ENCODE measurements at places on chromosomes 2 and 18.
A peak's percentile ranks its signal among the peaks of the same experiment; 100 is the strongest.

DNA sequence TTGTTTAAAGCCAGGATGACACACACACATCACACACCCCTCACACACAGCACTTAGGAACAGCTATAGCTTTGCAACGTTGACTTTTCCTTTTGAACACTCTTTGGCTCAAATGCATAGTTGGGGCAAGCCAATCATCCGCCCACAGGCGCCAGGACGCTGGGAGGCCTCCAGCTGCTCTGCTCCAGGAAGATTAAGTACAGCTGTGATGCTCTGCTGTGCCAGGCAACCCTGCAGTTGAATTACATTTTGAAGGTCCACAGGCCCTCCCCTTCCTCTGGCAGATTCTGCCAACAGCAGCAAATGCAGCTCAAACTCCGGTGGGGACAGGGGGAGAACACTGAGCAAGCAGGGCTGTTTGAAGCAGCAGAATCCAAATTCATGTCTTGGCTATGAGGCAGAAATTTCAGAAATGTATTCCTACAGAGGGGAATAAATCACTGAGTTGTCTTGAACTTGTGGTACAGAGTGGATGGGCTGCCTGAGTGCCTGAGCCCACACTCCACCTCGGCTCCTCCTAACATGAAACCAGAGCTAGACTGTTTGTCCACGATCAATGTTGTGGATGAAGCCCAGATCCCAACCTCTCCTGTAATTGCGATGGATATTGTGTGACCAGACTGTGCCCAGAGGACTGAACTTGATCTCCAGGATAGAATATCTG lies 86.5 kb upstream of the PPP1CB start:
- no peak for DNase-seq

DNA sequence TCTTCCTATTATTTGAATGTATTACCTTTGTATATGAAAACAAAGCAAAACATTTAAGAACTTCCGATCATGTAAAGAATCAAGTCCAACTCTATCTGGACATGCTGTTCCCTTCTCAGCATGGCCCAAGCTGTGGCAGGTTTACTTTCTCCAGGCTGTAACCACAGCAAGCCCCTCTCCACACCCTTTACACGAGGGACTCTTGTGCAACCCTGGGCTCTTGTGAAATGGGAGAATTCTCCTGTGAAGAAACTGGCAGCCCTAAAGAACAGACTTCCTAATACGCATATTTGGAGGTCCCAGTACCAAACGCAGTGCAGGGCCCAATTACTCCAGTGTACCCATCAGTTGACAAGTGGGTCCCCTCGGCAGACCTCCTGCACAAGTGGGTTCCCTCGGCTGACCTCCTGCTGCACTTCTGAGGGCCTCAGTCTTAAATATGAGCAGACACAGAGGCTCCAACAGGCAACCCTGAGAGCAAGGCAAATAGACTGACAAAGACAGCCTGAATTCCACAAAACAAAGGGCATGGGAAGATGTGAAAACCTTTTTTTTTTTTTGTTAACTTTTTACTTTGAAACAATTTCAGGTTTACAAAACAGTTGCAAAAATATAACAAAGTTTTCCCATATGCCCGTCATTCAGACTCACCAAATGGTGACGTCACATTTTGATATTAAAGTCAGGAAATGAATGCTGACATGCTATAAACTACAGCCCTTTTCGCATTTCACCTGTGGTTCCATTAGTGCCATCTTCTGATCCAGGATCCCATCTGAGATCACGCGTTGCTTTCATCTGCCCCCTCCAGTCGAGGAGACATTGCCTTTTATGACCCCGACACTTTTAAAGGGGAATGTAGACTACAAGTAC lies 78.2 kb downstream of the FBXO15 start:
- no peak for DNase-seq

DNA sequence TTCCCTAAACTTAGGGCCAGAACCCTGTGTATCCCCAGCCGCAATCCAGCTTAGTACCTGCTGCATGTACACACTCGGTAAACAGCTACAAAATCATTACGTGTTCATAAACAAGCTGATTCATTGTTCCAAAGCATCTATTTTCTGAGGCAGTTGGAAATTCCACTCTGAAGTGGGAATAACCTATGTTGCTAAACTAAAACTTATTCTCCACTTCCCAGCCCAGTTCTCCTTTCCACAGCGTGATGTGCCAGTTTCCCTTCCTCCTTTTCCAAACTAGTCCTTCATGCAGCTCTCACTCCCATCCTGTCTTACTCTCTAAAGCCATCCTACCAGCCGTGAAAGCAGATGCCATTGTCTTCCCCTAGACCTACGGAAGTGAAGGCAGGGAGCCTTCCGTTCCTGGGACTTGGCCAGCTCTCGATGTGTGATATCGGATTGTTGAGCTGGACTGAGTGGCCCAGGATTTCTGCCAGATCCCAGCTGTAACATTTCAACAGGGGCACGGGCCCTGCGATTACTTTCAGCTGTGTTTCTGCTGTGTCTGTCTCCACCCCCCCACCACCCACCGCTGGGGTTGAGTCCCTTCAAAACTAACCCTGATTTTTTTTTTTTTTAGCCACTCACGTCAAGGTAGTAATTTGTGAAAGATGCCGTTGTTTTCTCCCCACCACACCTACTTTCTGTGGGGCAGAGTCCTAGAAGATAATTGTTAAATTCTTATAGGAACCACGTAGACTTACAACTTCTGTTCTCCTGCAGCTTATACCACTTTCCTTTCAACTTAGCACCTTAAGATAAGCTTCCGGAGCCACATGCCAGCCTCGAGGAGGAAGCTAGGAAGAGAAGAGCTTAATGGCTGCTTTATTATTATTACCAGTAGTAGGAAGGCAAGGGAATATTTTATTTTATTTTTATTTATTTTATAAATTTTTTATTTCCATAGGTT lies 100.9 kb downstream of the CRIM1 start:
- DNase-seq = no peak

DNA sequence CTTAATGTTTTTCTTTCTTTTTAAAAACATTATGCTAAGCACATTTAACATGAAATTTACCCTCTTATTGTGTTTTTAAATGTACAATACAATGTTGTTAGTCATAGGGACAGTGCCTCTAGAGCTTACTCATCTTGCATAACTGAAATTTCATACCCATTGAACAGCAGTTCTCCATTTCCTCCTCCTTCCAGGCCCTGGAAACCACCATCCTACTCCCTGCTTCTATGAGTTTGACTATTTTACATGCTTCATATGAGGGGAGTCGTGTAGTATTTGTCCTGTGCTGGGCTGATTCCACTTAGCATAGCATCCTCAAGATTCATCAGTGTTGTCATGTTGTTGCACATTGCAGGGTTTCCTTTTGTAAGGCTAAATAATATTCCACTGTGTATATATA lies 92.6 kb downstream of the SPATS2L start:
- DNase-seq = no peak

DNA sequence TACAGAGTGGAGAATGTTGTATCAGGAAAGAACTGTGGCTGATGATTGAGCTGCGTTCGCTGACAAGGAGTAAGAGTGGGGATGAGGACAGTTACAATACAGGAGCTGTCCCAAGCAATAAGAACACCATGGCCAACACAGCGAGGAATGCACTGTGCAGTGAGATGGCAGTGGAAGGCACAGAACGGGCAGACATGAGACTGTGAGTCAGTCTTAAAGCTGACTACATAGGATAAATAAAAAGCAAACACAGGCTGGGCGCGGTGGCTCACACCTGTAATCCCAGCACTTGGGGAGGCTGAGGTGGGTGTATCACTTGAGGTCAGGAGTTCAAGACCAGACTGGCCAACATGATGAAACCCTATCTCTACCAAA lies 89.8 kb downstream of the CABYR start:
- DNase-seq = no peak

GRCh38 chr2:235229236-235229635 lies 264.6 kb upstream of the AGAP1 start:
- DNase-seq = no peak

DNA sequence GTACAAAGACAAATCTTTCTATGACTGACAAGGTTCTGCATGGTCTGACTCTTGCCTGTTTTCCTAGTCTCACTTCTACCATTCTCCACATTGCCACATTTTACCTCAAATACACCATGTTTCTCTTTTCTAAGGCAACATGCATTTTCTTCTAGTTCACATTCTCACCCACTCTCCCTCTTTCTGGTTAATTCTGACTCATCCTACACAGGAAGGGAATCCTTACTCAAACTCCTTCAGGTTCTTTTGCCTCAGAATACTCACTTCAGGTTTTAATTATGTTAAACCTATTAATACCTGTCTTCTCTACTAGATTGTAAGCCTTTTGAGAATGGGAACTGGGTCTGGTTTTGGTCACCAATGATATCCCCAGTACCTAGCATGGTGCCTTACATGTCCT lies 47.2 kb downstream of the MAP2 start:
- no peak for DNase-seq

GRCh38 chr18:79641722-79642497 lies 37.7 kb upstream of the CTDP1 start:
- no peak for DNase-seq

- DNase-seq = no peak
Measured at GRCh38 chr2:150267651-150268415, 219.6 kb downstream of the RND3 start.

GRCh38 chr18:61893309-61893970 lies 633 bp upstream of the RNF152 start:
- peak; percentile 35 for DNase-seq

- DNase-seq = no peak
Measured at GRCh38 chr18:2139691-2140090, 431.6 kb downstream of the METTL4 start.

DNA sequence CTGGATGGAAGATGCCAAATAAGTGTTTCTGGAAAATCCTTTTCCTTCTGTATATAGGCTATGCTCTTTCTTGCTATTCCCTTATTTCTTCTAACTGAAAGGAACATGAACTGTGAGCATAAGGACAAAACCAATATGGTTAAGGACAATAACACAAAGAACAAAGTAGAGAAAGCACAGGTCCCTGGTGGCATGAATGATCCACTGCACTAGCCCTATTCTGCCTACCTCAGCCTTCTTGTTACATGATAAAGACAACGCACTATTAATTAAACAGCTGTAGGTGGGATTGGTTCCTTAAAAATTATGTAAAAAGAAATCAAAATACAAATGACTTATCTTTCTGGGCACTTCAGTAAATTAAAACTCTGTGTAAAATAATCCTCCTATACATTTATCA lies 1.9 kb upstream of the WDR75 start:
- DNase-seq = peak; percentile 27

GRCh38 chr2:114122930-114123329 lies 233.0 kb downstream of the ACTR3 start:
- DNase-seq = no peak

All from Kasumi-1 (cell line).